ENCODE measurements at places on chromosomes 3 and 15.

DNA sequence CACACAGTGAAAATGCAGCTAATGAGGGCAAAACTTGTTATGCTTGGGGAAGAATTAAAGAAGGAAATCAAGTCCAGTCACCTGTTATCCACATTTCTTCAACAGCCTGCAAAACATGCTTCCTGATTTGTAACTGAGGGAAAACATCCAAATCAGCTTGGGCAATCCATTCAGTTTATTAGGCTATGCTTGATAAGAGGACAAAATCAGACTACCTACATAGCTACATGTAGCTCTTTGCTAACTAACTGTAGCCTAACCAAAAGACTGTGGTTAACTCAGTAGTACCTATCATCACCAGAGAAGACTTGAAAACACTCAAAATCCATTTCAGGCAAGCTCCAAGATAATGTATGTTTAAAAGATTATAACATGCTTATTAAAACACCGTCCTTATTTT, 436.4 kb downstream of the SHQ1 start:
- no peak for DNase-seq

DNA sequence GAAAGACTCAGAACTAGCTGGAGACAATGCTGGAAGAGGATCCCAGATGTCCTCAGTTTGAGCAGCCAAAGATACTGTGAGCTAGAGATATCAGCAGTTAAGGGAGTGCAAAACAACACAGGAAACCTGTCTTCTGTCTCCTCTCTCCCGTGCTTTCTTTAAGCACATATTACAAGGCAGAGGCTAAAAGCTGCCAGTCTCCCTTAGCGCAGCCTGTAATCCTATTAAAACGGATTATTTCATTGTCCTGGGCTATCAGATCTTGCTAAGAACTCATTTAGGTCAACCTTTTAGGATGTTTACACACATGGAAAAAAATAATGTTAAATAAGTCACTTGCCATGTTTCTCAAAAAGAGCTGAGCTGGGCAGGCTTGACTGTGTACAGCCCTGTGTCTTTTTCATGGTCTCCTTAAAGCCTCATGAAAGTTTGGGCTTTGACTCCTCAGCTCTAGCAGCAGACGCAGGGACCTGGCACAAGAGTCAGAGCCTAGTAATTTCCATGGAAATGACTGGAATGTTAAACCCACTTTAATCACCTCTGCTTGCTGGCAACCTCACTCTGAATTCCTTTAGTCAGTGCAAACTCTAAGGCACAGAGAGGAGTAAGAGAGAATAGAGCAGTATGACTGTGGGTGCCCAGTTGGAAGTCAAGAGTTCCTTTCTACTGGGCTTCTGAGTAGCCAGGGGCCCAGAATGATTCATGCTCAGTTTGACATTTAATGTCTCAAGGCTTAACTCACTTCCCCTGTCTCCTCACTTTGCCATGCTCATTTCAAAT, 491.9 kb downstream of the NTRK3 start:
- DNase-seq = no peak

DNA sequence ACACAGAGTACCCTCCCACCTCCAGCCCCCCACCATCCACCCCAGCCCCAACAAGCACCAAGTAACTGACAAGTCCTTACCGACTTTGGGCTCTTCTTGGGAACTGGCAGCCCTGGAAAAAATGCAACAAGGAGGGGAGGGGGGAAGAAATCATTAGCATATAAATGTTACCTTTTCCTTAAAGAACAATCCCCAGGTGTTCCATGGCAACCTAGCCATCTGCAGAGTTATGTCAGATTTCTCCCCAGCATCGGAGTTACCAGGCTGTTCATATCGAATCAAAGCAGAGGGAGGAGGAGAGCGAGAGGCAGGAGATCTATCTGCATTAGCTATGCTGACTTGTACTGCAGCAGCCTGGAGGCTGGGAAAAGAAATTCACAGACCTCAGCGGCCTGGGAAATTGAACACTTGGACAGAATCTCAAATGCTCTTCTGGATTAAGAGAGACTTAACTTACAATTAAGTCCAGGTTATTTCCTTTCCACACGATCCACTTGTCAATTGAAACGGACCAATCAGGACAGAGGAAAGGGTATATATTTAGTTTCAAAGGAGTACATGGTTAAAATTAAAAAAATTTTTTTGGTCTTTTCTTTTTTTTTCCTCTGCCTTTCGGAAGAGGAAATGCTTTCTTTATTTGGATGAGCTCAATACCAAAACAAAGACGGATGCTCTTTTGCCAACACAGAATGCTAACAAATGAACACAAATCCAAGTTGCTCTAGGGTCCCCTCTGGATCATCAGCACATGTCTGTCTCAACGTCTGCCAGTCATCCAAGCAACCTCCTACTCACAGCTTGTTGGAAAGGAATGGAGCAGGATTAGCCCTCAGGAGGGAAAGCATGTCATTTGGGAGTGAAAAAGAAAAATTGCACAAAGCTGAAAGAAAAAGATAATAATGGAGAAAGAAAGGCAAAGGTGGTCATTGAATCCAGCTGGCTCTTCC, 637.1 kb downstream of the MAGI1 start:
- DNase-seq = no peak

GRCh38 chr3:60393946-60394345, 857.3 kb downstream of the FHIT start:
- DNase-seq = no peak

- no peak for DNase-seq
Measured at GRCh38 chr15:70262591-70263274, 165.0 kb upstream of the TLE3 start.

GRCh38 chr3:38038447-38038911, 529 bp upstream of the DLEC1 start:
- DNase-seq = no peak

GRCh38 chr15:98980899-98981228, 26.7 kb downstream of the PGPEP1L start:
- DNase-seq = no peak

GRCh38 chr3:133573629-133574194, at the start of gene CDV3:
TSS of gene CDV3 (plus strand) at chr3:133573686. CDS start at chr3:133574045, 359 bp downstream.
- no peak for DNase-seq

DNA sequence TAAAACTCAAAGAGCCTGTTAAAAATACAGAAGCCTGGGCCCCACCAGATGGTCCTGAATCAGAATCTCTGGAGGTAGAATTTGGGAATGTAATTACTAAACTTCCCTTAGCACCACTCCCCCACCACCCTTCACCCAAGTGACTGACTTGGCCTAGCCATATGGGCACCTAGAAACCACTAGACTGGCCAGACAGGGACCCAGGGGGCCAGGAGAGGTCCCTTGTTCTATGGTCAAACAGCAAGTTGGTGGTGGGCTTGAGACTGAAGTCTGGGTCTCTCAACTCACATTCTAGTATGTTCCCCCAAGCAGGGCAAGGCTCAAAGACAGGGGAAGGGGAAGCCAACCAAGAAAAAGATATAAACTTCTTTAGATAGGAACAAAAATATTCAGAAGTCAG, 301.5 kb upstream of the TLE3 start:
- no peak for DNase-seq

GRCh38 chr15:99390667-99391066, 139.4 kb downstream of the LRRC28 start:
- no peak for DNase-seq

- no peak for DNase-seq
Measured at GRCh38 chr3:111581403-111582119, 13.6 kb downstream of the ZBED2 start.

DNA sequence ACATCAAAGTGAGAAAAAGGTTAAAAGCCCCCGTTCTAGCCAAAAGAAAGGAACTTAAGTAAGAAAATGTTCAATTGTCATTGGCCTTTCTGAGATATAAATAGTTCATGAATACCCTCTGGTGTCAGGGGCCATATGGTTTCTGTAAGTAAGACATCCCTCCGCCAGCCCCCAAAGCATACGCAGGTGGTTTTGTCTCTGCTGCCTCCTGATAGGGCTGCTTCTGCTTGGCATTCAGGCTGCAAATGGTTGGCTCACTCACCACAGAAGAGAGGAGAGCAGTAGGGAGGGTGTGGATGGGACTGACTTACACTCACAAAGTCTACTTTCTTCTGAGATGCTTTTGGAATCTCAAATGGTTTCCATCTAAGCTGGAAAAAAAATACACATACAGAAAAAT, 29.8 kb downstream of the HGD start:
- no peak for DNase-seq

GRCh38 chr3:57803647-57804081, 47.6 kb downstream of the SLMAP start:
- DNase-seq = no peak
